NCI-H1092 (cell line): ENCODE measurements at places on chromosomes 5 and 9.

GRCh38 chr5:5968981-5969380, 409.4 kb downstream of the MED10 start:
- DNase-seq: no peak

DNA sequence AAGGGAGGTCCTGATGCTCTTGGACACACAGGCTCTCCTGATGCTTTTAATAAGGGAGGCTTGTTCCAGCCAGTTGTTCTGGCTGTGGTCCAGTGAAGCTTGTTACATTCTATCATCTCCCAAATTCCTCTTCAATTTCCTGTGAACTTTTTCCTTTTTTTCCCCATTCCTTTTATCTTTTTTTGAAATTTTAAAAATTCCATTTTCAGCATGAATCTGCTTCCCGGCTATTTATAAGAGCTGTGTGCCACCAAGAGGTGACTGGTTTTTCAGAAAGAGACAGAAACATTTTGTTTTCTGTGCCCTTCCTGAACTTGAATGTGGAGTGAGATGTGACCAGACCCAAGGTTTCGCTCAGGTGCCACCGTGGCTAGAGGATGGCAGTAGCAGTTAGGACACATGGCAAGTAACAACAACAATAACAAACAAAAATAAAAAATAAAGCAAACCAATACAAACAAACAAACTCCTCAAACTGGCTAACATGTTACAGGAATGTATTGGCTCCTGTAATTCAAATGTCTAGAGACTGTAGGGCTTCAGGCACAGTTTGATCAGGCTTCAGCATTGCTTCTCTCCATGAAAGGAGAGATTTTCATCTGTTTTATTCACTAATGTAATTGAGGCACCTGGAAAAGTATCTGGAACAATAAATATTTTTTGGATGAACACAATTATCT, 121.1 kb downstream of the BOD1 start:
- DNase-seq: no peak

DNA sequence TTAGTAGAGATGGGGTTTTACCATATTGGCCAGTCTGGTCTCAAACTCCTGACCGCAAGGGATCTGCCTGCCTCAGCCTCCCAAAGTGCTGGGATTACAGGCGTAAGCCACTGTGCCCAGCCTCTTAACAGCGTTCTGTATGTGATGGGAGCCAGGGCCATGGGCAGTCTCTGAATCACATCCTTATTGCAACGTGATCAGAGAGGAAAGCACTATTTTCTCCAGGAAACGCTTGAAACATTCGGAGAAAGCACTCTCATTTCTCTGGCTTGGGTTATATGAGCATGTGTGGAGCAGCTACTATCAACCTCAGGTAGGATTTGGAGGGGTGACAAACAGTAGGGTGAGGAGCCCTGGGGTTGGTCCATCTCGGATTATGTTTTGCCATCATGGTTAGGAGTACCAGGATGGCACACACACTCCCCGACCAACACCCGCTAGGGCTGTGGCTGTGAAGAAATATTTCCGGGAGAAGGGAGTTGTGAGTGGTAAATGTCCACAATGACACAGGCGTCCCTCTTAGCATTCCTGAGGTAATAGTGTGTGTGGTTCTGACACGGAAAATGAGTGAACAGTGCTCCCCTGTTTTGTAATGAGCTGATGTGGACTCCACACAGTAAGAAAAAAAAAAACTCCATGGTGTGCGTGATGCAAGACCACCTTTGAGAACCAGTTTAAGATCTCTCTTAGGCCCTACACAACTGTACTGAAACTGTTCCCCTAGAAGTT, 406.2 kb upstream of the ZNF608 start:
- no peak for DNase-seq

- DNase-seq: no peak
Measured at GRCh38 chr5:87302061-87302460, 34.4 kb downstream of the RASA1 start.

DNA sequence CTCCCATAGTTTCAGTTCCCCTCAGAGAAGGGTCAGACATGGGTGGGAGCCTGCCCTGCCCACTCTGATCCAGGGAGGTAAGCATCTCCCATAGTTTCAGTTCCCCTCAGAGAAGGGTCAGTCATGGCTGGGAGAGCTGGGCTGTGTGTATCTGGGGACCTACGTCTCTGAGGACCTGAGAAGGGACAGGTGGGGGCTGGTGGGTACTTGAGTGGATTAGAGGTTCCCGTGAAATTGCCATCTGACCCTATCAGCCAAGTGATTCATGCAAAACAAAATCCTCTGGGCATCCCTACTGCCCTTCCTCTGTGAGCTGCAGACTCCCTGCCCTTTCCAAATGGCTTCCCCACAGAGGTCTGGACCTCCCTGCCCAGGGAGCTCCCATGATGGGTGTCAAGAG, 3.9 kb downstream of the ENHO start:
- no peak for DNase-seq

DNA sequence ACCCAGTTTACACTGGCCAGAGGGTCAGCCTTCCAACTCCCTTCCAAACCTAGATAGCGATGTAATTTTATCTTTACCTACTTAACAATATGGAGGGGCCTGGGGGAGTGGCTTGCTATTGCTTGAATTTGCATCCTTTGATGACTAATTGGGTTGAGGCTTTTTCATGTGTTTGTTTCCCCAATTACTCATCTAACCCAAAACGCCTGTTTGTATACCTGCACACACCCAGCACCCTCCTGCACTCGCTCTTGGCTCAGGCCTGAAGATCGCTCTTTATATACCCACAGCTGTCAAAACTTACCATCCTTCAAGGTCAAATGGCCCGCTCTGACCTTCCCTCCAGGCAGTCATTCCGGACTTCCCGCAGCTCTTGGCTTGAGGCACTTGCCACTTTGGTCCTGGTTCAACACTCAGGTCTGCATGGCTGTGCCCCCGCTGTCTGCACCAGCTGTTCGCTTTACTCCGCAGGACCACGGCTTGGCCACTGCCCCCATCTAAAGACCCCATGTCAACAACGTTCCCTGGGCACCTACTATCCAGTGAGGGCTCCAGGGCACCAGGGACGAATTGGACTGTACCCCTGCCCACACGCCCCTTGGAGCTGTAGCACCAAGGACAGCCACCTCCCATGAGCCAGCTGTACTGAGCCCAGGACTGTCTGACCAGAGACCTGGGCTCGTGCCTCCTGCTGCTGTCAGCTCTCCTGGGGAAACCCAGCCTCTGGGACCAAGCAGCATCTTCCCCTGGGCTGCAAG, 76.1 kb upstream of the ADAMTS2 start:
- DNase-seq: no peak

DNA sequence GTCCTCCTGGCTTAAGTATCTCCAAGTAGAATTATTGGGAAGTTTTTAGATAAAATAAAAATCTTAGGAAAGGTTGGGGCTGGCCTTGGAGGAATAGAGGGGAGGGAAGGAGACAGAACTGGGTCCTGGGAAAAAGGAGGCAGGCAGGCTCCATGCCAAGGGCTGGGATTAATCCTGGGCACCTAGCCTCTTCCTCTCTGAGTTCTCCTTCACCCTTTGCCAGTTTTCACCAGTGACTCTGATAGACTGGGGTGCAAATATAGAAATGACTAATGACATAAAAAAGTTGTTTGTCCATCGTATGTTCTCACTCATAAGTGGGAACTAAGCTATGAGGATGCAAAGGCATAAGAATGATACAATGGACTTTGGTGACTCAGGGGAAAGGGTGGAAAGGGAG, 81.9 kb downstream of the RMI1 start:
- no peak for DNase-seq

GRCh38 chr9:128061275-128061960, 5.7 kb downstream of the NAIF1 start:
- no peak for DNase-seq

- DNase-seq: no peak
Measured at GRCh38 chr9:108271236-108271635, 584.5 kb downstream of the ACTL7B start.

GRCh38 chr9:16675131-16675530, 195.3 kb downstream of the BNC2 start:
- DNase-seq: no peak
